ENCODE measurements at places on chromosomes 11 and 22.

- DNase-seq: no peak
Measured at GRCh38 chr11:58905011-58905720, 34.1 kb upstream of the GLYATL1 start.

DNA sequence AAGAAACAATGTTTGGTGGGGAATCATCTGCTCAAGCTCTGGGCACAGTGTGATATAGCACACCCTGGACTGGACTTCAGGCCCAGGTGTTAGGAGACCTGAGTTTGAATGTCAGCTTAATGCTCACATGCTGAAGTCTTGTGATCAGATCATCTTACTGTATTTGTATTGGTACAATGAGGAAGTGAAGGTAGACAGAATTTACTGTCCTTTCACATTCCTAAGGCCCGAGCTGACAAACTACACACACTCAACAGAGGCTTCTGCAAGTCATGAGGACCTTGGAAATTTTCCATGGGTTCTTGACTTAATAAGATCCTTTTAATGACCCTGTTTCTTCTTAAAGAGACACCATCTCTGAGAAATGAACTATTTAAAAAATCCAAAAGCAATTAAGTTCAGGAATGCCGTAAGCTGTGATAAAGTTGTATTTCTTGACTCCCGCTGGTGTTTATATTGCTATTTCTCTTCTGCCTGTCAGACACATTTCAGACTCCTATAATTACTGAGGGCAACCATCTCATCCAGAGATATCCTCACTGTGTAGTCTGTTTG lies 802.0 kb downstream of the DLG2 start:
- no peak for DNase-seq

DNA sequence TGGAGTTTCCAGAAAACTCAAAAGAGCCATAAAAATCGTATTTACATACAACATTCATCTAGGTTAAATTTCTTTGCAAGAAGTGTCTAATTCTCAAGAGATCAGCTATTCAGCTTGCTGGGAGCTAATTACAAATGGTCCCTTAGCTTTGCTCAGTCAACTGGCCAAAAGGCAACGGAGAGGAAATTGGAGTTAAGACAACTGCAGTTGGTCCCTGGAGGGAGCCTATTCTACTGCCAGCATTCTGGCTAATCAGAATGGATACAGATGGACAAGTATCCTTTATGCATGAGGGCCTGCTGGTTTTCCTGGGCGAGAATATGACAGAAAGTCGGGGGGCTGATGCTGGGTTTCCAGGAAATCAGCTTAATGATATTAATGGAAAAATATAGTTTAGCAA lies 45.5 kb downstream of the KCNJ1 start:
- DNase-seq: no peak

- DNase-seq: peak; percentile 87
Measured at GRCh38 chr22:23243006-23243573, 62.8 kb downstream of the BCR start.

GRCh38 chr11:75028321-75028720 lies 39.6 kb downstream of the NEU3 start:
- no peak for DNase-seq

DNA sequence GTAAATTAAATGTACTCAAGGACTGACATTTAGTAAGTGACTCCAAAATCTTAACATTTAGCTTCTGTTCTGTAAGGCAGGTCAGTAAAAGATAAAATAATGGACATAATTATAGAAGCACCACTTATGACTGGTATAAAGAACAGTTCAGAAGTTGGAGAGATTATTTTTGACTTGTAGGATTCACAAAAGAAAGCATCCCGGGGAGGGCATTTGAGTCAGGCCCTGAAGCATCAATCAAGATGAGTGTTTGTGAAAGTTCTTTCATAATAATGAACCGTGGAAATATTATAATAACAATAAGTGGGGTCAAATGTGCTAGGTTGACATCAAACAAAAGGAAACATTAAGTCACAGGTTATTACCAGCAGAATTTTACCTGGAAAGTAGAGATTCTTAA lies 201.9 kb downstream of the DDX10 start:
- DNase-seq: no peak

- DNase-seq: no peak
Measured at GRCh38 chr11:29527391-29527936, 489.4 kb downstream of the KCNA4 start.

DNA sequence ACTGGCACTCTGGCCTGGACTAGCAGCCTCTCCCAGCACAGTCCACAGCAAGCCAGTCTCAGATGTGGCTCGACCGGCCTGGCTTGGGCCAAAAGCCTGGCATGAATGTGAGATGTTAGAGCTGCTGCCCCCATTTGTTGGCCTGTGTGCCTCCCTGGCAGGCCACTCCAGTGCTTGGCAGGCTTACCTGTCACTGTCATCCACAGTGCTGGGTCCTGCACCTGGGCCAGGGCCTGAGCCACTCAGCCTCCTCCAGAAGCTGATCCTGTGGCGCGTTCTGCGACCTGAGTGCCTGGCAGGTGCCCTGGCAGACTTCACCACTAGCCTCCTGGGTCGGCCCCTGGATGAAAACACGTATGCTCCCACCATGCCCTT lies 36.1 kb downstream of the RRP8 start:
- no peak for DNase-seq

DNA sequence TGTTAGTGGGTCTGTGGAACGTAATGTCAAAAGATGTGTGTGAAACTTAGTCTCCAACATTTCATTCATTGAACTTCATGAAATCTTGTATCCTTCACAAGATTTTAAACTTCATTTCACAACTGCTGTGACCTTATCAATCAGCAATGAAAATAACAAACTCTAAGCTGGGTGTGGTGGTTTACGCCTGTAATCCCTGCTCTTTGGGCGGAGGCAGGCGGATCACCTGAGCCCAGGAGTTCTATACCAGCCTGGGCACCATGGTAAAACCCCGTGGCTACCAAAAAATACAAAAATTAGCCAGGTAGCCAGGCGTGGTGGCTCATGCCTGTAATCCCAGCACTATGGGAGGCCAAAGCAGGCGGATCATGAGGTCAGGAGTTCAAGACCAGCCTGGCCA lies 5.1 kb downstream of the CHKA start:
- DNase-seq: no peak

- DNase-seq: no peak
Measured at GRCh38 chr22:29263791-29264276, 3.9 kb downstream of the RHBDD3 start.

- no peak for DNase-seq
Measured at GRCh38 chr11:93689240-93689639, 27.8 kb downstream of the CEP295 start.

DNA sequence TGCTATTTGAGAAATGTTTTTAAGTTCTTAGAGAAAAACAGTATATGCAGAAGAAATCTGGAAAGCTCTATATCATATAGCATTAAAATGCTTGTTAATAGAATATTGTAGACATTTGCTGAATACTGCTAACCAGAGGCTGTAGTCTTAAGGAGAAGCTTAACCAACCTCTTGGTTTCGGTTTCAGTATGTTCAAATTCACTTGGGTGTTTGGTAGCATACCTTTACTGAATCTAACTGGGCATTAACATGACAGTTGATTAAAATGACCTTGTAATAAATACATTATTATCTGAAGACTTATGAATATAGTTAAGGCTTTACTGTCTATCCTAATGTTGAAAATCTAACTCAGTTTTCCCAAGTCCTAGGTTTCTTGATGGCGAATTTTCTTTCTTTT lies 5.4 kb downstream of the PCF11 start:
- DNase-seq: no peak

DNA sequence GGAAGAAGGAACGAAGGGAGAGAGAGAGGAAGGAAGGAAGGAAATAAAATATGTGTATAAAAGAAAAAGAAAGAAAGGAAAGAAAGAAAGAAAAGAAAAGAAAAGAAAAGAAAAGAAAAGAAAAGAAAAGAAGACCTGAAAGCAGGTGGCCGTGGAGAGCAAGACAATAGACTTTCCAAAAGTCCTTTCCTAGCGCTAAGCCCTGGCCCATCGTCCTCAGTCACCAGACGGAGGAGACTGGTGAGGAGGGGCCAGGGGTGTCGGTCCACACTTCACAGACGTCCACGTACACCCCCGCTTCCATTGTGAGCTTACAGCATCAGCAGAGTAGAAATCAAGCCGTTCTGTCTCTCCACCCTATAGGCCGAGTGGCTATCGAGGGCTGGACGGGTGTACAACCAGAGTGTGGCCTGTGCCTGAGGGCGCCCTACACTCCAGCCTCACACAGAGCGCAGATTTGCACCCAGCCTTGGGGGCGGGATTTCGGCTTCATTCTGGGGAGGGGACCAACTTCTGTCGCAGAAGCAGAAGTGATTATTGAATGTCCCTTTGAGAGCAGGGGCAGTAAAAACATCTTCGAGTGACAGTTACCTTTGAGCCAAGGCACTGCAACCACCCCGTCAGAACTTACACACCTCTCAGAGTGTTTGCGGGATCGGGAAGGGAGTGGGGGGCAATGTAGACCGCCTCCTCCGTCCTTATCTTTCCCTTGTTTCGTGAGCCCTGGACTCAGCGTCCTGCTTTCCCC lies 2.0 kb upstream of the BSX start:
- DNase-seq: no peak

DNA sequence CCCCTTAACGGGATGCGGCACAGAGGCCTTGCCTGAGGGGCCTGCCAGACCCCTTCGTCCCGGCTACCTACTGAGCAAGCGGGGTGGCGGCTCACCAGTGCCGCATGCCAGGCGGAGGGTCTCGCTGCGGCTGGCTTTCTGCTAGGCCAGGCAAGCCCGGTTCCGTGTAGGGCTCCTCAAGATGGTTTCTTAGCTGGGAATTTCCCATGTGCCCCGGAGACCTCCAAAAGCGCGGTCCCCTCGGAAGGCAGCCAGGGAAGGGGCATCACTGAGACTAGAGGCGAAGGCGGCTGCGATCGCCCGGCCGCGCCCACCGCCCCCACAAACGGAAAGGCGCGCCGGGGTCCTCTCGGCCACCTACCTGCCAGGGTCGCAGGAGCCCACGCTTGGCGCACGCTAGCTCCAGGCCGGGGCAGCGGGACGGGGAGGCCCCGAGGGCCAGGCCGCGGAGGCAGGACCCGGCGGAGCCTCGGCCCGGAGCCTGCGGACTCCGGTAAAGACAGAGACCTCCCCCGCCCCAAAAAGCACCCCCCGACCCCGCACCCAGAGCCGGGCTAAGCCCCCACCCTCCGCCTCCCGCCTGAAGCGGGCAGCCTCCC lies 23.8 kb downstream of the MICAL3 start:
- DNase-seq: no peak

- DNase-seq: no peak
Measured at GRCh38 chr11:70324376-70325115, 54.1 kb downstream of the PPFIA1 start.

GRCh38 chr11:134022748-134023147 lies 46.1 kb upstream of the JAM3 start:
- DNase-seq: no peak

DNA sequence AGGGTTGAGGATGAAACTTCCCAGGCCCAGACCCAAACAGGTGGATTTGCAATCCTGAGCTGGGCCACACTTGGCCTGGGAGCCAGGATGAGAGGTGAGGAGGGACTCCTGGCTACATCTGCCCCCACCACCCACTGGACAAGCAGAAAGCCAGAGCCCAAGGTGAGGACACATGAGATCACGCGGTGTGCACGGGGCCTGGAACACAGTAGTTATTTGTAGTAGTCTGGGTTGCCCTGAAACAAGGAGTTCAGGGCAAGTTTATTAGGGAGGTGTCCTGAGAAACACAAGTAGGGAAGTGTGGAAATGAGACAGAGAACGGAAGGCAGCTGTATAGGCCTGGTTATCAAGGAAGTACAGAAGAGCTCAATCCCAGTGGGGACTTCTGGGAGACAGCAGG lies 647 bp upstream of the SEC14L6 start:
- DNase-seq: no peak

- DNase-seq: no peak
Measured at GRCh38 chr22:44204739-44205515, 24.2 kb downstream of the PARVG start.

DNA sequence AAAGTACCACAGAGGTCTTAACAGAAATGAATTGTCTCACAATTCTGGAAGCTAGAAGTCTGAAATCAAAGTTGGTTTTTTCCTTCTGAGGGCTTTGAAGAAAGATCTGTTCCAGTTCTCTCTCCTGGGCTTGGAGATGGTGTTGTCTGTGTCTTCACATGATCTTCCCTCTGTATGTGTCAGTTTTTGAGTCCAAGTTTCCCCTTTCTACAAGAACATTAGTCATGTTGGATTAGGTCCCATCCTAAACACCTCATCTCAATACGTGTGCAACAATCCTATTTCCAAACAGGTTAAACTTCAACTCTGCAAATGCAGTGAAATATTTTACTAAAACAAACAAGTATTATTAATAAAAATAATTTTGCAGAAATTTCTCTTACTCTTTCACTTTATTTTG lies 3.1 kb upstream of the PTS start:
- DNase-seq: no peak

- peak; percentile 71 for DNase-seq
Measured at GRCh38 chr11:777288-778255, at the start of gene GATD1. Gene GATD1, minus strand, starts transcription at chr11:777487. Its CDS starts 25 bp downstream, at chr11:777462.

DNA sequence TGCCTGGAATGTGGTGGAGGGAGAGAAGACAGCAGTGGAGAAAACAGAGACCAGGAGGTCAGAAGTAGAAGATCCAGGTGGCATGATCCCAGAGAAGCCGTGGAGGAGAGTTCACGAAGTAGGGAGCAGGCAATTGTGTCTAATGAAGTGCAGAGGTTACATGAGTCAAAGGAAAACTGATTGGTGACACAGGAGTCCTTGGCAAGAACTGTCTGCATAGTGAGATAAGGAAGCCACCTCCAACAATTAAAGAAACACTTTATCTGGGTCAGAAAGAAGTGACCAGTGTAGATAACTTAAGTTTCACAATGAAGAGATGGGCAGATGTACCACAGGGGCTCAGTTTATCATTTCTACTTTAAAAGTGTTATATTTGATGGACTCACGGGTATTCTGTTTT lies 57.0 kb upstream of the PTH start:
- no peak for DNase-seq

- no peak for DNase-seq
Measured at GRCh38 chr11:86249307-86250098, 5.0 kb downstream of the EED start.

GRCh38 chr11:7449841-7450214 lies 35.5 kb upstream of the OLFML1 start:
- no peak for DNase-seq

DNA sequence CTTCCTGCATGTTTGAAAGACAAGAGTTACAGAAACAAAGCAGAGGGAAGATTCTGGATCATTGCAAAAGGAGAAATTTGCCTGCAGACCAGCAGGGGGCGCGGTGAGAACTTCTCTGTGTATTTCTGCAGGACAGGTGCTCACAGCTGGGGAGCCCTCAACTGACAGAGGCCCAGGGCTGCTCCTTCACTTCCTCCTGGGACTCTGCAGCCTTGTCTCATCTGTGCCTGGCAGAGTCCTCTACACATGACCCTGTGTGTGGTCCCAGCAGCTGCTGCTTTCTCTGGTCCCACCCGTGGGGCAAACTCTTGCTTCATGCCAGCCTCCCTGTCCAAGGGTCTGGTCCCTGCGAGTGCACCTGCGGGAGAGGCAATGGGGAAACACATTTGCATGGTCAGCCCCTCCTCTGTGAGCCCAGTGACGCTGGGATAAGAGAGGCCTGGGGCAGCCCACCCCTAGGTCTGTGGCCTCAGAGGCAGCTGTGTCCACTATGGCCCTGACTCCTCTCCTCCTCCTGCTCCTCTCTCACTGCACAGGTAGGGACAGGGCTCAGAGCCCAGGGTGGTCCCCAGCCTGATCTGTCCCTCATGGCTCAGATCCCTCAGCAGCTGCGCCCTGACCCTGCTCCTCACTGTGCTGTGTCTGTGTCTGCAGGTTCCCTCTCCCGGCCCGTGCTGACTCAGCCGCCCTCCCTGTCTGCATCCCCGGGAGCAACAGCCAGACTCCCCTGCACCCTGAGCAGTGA lies 43.2 kb upstream of the VPREB1 start:
- DNase-seq: no peak

- DNase-seq: no peak
Measured at GRCh38 chr22:46879083-46879482, 116.6 kb downstream of the TBC1D22A start.
